Activated T-helper 17 cell treated with anti-CD3 and anti-CD28 coated beads, Interleukin-2, amount 50 U/mL, for 72 hours (primary cell): ENCODE measurements at places on chromosomes 7 and 10.

DNA sequence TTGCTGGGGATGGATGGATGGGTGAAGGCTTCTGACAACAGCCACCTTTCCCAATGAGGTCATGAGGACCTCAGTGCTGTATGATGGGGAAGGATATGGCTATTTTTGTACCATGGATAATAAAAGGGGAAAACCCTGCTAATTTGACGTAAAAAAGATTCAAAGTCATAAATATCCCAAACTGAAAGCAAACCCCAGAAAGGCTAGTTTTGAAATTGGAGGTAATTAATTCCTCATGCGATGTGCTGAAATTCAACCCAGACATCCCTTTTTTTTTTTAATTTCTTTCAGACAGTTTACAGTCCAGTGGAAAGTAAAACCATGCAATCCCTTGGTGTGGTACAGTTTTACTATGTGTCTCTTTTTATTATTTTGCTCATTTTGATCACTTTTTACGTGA lies 254.5 kb upstream of the BMPER start:
- no peak for ATAC-seq
- no peaks in the 10 kb centered on the region for H3K4me1 ChIP-seq
- H3K27ac ChIP-seq: no peak overlapping the region
- H3K27me3 ChIP-seq: no peaks in the 10 kb centered on the region
- no peaks in the 10 kb centered on the region for H3K36me3 ChIP-seq

GRCh38 chr10:86368987-86369386 lies 2.4 kb upstream of the GRID1 start:
- no peak overlapping the region for H3K27ac ChIP-seq
- H3K4me3 ChIP-seq: no peak overlapping the region
- no peaks in the 10 kb centered on the region for H3K36me3 ChIP-seq
- peaks cover 55% of the 10 kb centered on the region for H3K27me3 ChIP-seq

- H3K4me3 ChIP-seq: no peak overlapping the region
- H3K27ac ChIP-seq: no peak overlapping the region
- peaks cover 4% of the 10 kb centered on the region for H3K4me1 ChIP-seq
- ATAC-seq: no peak
- no peaks in the 10 kb centered on the region for H3K27me3 ChIP-seq
Observed at GRCh38 chr7:133300811-133301210, 47.9 kb downstream of the EXOC4 start.

GRCh38 chr10:72038458-72039001 lies 49.8 kb downstream of the SPOCK2 start:
- no peak overlapping the region for H3K4me3 ChIP-seq
- H3K4me1 ChIP-seq: no peaks in the 10 kb centered on the region
- ATAC-seq: no peak
- no peak overlapping the region for H3K27ac ChIP-seq
- H3K36me3 ChIP-seq: no peaks in the 10 kb centered on the region

DNA sequence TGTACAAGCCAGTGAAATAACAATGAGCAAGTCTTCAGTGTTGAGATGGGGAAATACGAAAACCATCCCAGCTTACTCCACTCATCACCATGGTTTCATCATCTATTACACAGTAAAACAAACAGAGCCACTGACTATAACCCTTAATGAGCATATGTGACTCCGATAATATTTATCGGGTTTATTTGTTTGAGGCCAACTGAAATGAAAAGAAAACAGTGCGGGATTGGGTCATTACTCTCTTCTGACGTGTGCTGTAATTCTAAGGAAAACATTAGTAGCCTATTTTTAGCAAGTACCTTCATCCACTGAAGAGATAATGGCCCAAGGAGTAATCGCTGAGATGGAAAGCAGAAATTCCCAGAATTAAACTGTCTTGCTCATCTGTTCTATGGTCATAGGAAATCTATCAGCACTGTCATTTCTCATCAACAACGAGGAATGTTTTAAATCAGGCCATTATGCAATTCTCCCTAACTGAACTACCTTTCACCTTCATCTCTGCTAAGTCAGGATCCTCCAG lies 716.5 kb downstream of the INHBA start:
- ATAC-seq: no peak
- no peaks in the 10 kb centered on the region for H3K27me3 ChIP-seq
- H3K36me3 ChIP-seq: no peaks in the 10 kb centered on the region

- no peak overlapping the region for H3K27ac ChIP-seq
- H3K4me3 ChIP-seq: no peak overlapping the region
- peaks cover 3% of the 10 kb centered on the region for H3K27me3 ChIP-seq
- no peaks in the 10 kb centered on the region for H3K36me3 ChIP-seq
Observed at GRCh38 chr7:142562688-142563087, 186.6 kb upstream of the PRSS1 start.
